GDM1 (cell line): ENCODE measurements at places on chromosomes 7 and 10.

- DNase-seq: no peak
Observed at GRCh38 chr7:49812534-49812933, 39.1 kb downstream of the VWC2 start.

- no peak for DNase-seq
Observed at GRCh38 chr7:95777269-95777668, 4.9 kb downstream of the DYNC1I1 start.

GRCh38 chr10:96415150-96415890 is 56.5 kb upstream of the OPALIN start:
- DNase-seq: no peak

- no peak for DNase-seq
Observed at GRCh38 chr10:110101464-110102144, 93.8 kb downstream of the ADD3 start.

GRCh38 chr10:115772606-115773005 is 500.4 kb downstream of the GFRA1 start:
- DNase-seq: no peak

DNA sequence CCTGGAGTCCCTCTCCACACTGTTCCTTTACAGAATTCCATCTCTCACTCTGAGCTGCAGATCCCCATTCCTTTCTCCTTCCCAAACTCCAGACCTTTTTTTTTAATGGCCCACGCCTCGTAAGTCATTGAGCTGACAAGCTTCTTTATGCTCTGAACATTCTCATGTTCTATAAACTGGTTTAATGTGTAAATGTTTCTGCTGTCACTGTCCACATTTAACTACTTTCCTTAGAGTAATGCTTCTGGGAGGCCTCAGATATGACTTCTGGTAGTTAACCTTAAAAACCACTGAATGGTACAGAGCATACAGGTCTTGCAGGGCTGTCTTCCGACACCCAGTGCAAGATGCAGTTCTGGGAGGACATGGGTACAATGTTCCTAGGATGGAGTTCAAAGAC is 71.1 kb upstream of the CAMK2B start:
- no peak for DNase-seq
